Renal cortical epithelial cell (primary cell): ENCODE measurements at places on chromosomes 12 and 14. TPM values are rescaled to one million over a fixed set of nuclear protein-coding genes. Genes with fewer than 3 reads are reported as not detected.

DNA sequence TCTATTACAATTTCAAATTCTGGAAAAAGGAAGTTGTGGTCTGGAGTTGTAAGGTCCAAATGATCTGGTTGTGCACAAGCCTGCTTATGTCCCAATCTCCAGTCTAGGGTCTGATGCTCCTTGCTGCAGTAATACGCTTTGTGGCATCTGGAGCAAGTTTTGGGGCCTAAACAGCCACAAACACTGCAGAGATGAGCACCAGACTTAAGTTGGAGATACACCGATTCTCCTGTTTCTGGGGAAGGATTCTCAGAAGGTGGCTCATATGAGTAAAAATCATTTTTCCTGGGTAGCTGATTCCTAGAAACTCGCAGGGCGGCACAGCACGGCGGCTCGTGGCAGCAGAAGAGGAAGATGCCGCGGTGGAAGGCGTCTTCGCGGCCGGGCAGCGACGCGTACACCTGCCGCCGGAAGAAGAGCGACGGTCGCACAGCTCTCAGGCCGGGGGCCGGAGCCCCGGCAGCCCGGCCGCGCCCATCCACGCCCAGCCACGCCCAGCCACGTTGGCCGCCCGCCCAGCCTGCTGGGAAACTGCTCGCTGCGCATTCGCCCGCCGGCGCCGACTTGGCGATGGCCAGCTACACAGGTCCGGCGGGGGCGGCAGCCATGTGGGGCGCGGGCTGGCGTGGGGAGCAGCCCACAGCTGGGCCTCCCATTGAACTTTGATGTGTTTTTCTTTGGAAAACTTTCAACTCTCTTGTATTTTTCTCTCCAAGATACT, 129.0 kb downstream of the ASCL4 start:
- no peak for DNase-seq

GRCh38 chr12:26633591-26634210, 199.3 kb downstream of the ITPR2 start:
- peak; percentile 68 for DNase-seq

- peak; percentile 67 for DNase-seq
Measured at GRCh38 chr14:103594265-103594664, 31.5 kb downstream of the COA8 start.

The ADAMTS20 gene
- total RNA-seq, result not detected in 2 replicates

The PTHLH gene
- total RNA-seq, result 0.40 and 9.7 TPM in 2 replicates
